T-helper 17 cell (primary cell): ENCODE measurements at places on chromosomes 7 and 10. TPM values are rescaled to one million over a fixed set of nuclear protein-coding genes. Genes with fewer than 3 reads are reported as not detected.

The KIAA1549 gene
- not detected for total RNA-seq

DNA sequence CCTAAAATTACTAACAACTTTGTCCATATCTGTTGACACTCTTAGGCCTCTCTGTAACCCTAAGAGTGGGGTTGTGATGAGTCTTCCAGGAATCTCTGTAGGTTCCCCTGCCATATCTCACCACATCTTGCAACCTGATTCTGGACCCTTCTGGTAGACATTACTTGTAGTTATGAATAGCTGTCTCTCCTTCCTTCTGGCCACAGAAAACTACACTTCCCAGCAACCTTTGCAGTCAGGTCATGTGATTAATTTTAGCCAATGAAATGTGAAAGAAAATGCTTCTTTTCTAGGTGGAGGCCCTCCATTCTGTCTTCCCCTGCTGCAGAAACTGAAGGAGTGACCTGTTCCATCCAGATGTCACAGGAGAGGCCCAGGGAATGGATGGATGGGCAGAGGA lies 147.6 kb upstream of the AOAH start:
- peaks cover 23% of the 10 kb centered on the region for H3K4me1 ChIP-seq
- DNase-seq = no peak
- peaks cover 25% of the 10 kb centered on the region for H3K36me3 ChIP-seq
- H3K27me3 ChIP-seq = no peaks in the 10 kb centered on the region

DNA sequence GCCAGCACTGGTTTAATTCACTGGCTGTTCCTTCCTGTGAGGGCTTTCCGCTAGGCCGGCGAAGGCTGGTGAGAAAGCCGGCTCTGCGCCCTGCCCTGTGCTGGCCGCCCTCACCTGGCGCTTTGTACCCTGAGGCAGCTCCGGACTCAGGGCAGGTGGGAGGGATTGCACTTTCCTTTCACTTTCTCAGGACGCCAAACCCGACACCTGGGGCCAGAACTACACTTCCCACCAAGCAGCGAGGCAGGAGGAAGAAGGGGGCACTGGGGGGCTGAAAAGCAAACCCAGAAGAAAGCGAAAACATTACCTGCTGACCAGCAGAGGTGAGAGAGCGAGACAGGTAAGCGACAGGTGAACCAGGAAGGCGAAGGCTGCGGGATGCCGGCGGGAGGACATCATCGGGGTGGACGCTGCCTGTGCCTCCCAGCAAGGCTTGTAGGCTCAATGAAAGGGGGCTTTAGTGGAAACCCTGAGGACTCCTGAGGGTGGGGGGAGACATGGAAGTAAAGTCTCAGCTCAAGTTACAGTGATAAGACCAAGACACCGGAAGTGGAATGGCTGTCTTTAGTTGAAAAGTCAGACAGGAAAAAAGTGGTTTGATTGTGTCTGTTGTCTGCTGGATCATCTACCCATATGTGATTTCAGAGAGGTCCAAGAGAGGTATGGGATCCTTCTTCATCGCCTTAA lies at the start of gene RAB19:
TSS of gene RAB19 (plus strand) at position 181 of the 687 bp plus-strand sequence. CDS start 3,589 bp downstream, outside the sequence.
- no peaks in the 10 kb centered on the region for H3K27me3 ChIP-seq
- H3K36me3 ChIP-seq = peaks cover 2% of the 10 kb centered on the region
- DNase-seq = peak; percentile 29
- peak within 1 kb of the TSS; percentile 95 for H3K27ac ChIP-seq
- peak within 1 kb of the TSS; percentile 98 for H3K4me3 ChIP-seq

GRCh38 chr7:102934701-102935100 lies 21.9 kb downstream of the LRRC17 start:
- DNase-seq = no peak
- no peak overlapping the region for H3K4me3 ChIP-seq
- H3K4me1 ChIP-seq = no peaks in the 10 kb centered on the region

DNA sequence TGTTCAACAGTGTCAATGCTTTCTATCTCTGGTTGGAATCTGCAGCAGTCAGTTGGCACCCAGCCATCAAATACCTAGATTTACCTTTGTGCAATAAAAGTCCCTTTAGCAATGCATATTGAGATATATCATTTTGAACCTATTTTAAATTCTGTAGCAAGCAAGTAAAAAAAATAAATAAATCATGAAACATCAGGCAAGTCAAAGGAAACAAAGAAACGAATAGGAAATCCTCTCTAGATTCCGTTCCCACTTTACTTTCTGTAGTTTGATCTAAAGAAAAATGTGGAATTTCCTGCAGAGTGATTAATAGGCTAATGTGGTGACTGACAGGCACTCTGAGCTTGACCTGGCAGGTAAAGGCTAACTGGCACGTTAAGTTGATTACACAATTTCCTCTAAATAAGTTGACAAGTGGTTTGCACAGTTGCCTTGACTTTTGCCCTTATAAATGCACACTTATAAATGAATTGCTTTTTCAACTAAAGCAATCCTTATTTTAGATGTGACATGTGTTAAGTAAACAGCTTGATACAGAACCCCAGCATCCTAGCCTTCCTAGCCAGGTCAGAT lies 208.1 kb upstream of the TCF7L2 start:
- no peaks in the 10 kb centered on the region for H3K27me3 ChIP-seq
- DNase-seq = no peak

The TET1 gene
- 2.2 TPM for total RNA-seq

The TRPV5 gene
- total RNA-seq = not detected

- H3K4me1 ChIP-seq = no peaks in the 10 kb centered on the region
- H3K4me3 ChIP-seq = no peak overlapping the region
- H3K27ac ChIP-seq = no peak overlapping the region
- peaks cover 48% of the 10 kb centered on the region for H3K27me3 ChIP-seq
Measured at GRCh38 chr10:129438024-129438423, 29.0 kb upstream of the MGMT start.

DNA sequence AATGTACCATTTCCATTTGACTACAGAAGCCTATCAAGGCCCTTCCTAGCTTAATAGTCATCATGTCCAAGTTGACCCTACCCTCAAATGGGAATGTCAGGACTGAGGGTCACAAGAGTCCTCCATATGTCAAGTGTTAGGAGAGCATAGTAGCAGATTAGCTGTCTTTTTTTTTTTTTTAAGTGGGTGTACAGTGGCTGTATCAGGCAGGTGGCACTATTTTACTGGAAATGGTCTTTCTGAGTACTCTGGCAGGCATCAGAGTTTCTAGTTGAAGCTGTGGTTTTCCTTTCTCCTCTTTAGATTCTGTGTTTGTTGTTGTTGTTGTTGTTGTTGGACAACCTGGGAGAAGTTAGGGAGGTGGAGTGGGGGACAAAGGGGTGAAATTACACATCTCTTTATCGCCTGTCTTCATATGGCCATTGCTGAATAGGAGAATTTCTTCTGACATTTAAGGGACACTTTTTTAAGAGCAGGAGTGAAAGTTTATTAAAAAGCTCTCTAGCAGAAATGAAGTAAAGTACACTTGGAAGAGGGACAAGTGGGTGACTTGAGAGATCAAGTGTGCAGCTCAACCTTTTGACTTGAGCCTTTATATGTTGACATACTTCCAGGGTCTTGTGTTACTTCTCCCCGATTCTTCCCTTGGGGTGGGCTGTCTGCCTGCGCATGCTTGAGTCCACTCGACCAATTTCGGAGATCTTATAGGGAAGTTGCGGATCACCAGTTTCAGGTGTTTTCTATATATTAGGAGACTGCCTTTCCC lies 104.1 kb upstream of the FOXP2 start:
- DNase-seq = no peak
- H3K4me1 ChIP-seq = no peaks in the 10 kb centered on the region
- no peak overlapping the region for H3K27ac ChIP-seq
- no peaks in the 10 kb centered on the region for H3K36me3 ChIP-seq

- H3K27me3 ChIP-seq = peaks cover 57% of the 10 kb centered on the region
- peaks cover 7% of the 10 kb centered on the region for H3K4me1 ChIP-seq
- no peak for DNase-seq
- H3K4me3 ChIP-seq = peak within 1 kb of the TSS; percentile 88
Measured at GRCh38 chr7:42236976-42237810, at the start of gene GLI3. TSS of gene GLI3 (minus strand) at chr7:42237209. CDS start at chr7:42223253, 13,956 bp downstream.

- peaks cover 47% of the 10 kb centered on the region for H3K4me1 ChIP-seq
- no peak overlapping the region for H3K4me3 ChIP-seq
- H3K27me3 ChIP-seq = no peaks in the 10 kb centered on the region
Measured at GRCh38 chr10:50614444-50615137, 9.2 kb downstream of the SGMS1 start.

The SRRM3 gene
- not detected for total RNA-seq

- DNase-seq = no peak
- peak overlapping the region; percentile 93 for H3K27ac ChIP-seq
- H3K36me3 ChIP-seq = no peaks in the 10 kb centered on the region
Measured at GRCh38 chr10:118732245-118733165, 22.3 kb downstream of the CACUL1 start.

- no peak for DNase-seq
- H3K36me3 ChIP-seq = no peaks in the 10 kb centered on the region
- no peak overlapping the region for H3K4me3 ChIP-seq
- no peaks in the 10 kb centered on the region for H3K27me3 ChIP-seq
Measured at GRCh38 chr7:44111761-44112160, 7.6 kb downstream of the AEBP1 start.

- H3K27ac ChIP-seq = no peak overlapping the region
- no peaks in the 10 kb centered on the region for H3K36me3 ChIP-seq
- H3K4me3 ChIP-seq = no peak overlapping the region
- no peak for DNase-seq
- peaks cover 4% of the 10 kb centered on the region for H3K4me1 ChIP-seq
- peaks cover 13% of the 10 kb centered on the region for H3K27me3 ChIP-seq
Measured at GRCh38 chr7:137625197-137625596, 221.6 kb downstream of the DGKI start.

DNA sequence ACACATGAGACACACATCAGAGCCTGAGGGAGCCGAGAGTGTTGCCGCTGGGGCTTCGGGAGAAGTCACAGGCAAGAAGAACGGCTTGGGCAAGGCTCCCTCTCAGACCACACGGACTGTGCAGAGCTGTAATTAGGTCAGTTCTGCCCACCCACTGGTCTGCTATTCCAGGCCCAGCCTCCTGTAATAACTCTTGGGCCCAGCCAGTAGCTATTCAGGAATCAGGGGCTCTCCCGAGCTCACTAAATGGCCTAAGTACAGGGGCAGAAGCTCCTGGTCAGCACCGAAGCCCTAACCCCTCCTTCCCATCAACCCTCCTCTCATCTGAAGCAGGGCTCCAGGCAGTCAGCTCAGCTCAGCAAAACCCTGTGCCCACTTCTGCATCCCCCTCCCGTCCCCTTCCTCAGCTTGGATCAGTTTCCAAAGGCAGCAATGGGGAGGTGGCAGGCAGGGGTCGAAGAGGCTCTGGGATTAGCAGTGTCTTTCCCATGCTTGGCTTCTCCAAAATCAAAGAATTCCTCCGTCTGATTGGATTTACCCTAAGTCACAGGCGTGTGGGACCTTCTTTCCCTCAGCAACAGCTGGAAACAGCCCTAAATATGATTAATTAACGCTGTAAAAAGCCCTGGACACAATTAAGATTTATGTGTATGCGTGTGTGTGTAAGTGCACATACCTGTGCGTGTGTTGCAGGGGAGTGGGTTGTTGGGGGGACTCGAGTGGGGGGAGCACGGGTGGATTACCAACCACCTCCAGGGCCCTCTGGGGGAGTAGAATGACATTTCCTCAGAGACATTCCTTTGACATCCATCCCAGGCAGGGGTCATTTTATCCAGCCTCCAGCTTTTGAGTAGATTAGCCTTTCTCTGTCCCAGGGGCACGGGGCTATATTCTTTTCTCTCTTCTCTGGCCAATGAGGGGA lies 48.4 kb upstream of the BTRC start:
- peaks cover 8% of the 10 kb centered on the region for H3K4me1 ChIP-seq
- DNase-seq = no peak

DNA sequence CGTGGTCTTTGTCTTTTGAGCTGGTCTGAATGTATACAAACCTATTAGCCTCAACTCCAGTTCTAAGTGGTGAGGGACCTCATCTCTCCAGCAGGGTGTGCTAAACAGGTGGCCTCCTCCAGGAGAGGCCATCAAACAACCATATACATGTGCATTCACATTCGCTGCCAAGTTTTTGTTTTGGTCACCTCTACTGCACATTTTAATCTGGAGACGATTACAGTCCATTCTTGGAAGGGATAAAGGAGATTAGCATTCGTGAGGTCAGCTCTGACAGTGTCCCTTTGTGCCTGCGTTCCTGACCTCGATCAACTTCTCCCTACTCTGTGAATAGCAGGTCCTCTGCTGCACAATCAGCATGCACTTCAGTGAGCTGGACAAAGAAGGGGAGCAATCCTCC lies 60.8 kb downstream of the RHOBTB1 start:
- H3K36me3 ChIP-seq = peaks cover 2% of the 10 kb centered on the region
- no peaks in the 10 kb centered on the region for H3K4me1 ChIP-seq
- peaks cover 12% of the 10 kb centered on the region for H3K27me3 ChIP-seq
- DNase-seq = no peak
- no peak overlapping the region for H3K4me3 ChIP-seq

GRCh38 chr7:7148798-7149481 lies 33.4 kb upstream of the C1GALT1 start:
- H3K36me3 ChIP-seq = peaks cover 2% of the 10 kb centered on the region
- no peak overlapping the region for H3K4me3 ChIP-seq
- H3K4me1 ChIP-seq = peaks cover 10% of the 10 kb centered on the region
- no peak for DNase-seq
- no peak overlapping the region for H3K27ac ChIP-seq
